ENCODE measurements at places on chromosomes 11 and 22.
A peak's percentile ranks its signal among the peaks of the same experiment; 100 is the strongest.

DNA sequence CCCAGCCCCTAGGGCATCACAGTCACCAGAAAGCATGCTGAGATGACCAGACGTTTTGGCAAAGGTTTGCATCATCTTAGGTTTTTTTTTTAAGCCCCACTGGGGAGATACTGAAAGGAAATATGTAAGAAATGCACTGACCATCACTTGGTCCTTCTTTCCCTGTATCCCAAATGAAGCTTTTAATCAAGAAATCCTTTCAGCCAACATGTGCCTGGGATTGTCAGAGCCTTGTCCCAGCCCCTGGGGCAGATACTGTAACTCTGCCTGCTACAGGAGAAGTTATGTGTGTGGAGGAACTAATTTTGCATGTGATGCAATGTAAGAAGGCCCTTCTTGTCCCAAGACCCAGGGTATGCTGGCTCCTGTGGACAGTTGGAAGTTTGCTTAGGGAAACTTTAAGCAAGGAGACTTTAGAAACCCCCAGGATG is 65.6 kb downstream of the PPFIBP2 start:
- DNase-seq, result no peak

- DNase-seq, result peak; percentile 88
Measured at GRCh38 chr22:46150655-46151477, 540 bp downstream of the PPARA start.

- no peak for DNase-seq
Measured at GRCh38 chr11:131979364-131979763, 608.9 kb downstream of the NTM start.

GRCh38 chr11:127965939-127966668 is 621.3 kb downstream of the ETS1 start:
- DNase-seq, result no peak

DNA sequence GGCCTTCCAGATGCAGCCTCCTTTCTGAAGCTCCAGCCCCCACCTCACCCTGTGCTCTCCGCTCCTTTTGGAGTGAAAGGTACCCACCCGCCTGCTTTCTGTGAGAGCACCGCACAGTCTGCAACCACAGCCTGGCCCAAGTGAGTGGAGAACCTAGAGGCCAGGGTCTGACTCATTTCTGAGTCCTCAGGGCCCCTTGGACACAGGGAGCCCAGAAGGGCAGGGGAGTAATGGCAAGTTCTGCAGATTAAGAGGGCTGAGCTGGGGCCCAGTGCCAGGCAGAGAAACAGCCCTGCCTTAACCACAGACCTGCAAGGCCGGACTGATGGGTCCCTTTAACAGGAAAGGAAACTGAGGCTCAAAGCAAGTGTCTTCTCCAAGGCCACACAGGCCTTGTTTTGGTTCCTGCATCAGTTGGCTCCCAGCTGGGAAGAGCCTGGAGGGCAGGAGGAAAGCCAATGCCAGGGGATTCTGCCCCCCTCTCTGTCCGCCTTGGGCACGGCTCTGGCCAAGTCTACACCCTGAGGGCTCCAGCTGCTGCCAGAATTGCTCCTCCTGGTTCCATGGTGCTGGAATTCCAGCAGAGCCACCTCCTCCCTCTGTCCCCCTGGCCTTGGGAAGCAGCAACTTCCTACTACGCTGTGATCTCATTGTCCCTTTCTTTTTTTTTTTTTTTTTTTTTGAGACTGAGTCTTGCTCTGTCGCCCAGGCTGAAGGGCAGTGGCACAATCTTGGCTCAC is 55.1 kb downstream of the CYTH4 start:
- no peak for DNase-seq
